ENCODE measurements at places on chromosomes 2 and 18. TPM values are rescaled to one million over a fixed set of nuclear protein-coding genes. Genes with fewer than 3 reads are reported as not detected.

- no peak for DNase-seq
Observed at GRCh38 chr2:31371691-31372090, 42.9 kb downstream of the XDH start.

DNA sequence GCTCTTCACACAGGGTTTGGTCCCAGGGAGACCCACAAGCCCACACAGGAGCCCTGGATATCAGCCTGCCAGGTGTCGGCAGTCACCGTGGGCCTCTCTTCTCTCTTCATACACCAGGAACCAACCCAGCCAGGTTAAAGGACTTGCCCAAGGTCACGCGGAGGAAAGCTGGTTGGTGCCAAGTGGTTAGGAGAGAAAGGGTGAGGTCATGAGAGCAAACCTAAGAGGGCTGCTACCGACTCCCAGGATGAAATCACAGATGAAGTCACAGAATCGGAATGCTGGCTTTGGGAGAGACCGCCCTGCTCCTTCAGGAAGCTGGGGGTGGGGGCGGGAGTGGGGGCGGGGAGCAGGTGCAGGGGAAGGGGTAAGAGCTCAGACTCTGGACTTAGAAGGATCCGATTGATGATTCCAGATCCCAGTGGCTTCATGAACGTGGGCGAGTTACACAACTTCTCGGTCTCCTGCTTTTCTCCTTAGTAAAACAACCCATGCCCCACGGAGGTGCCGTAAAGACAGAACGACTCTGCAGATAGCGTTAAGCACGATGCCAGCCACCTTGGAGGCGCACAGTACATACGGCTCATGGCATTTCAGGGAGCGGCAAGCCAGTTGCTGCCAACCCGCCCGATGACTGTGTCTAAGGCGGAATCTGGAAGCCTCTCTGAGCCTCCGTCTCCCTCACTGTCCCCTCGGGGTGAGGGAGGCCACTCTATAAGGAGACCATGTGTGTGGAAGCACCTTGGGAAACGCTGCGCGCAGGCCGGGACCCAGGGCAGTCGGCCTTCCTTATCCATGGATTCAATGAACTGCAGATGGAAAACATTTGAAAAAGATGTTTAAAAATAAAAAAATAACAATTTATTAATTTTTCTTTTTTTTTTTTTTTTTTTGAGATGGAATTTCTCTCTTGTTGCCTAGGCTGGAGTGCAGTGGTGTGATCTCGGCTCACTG, 23.0 kb upstream of the TAF1B start:
- no peak for DNase-seq

- DNase-seq: no peak
Observed at GRCh38 chr2:29596584-29596983, 324.8 kb downstream of the ALK start.

DNA sequence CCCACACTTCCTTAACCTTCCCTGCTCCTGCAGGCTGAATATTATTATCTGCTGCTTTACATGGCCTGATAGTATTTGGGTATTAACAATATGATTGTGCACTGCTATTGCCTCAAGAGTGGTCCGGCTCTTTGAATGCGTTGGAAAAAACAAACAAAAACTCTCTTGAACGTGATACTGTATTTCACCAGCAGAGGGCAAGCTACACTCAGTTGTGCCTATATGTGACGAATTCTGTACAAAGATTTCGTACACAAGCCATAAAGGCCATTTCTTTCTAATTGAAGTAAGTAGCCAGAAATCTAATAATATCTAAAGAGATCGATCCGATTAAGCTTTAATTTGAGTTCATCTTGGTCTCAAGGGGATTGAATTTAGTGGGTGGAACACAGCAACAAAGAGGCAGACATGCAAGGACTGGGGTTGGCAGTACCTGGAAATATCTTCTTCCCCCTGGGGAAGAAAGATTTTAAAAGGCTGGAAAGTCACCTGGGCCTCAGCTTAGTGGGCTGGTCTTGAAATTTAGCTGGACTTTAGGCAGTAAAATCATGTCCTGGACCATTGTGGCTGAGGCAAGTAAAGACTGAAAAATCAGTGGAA, 49.3 kb upstream of the RAB6D start:
- DNase-seq: no peak

DNA sequence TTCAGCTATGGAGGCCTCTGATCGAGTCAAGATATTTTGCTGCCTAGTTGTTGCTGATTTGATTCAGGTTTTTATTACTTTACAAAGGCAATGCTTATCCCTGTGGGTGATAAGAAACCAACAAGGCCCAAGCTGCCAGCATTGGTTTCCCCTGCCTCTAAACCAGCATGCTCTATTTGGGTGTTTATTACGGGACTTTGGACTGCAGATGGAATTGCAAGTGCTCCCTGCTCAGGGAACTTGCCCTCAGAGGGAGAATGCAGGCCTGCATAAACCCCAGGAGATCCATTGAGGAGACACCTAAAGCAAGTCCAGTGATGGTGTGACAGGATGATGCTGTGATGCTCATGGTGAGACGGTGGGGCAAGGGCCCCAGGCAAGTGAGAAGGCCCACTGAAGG, 172.1 kb downstream of the VAPA start:
- DNase-seq: no peak

- DNase-seq: no peak
Observed at GRCh38 chr2:118973542-118973951, 31.6 kb downstream of the MARCO start.

GRCh38 chr18:7544686-7545085, 22.4 kb upstream of the PTPRM start:
- no peak for DNase-seq

DNA sequence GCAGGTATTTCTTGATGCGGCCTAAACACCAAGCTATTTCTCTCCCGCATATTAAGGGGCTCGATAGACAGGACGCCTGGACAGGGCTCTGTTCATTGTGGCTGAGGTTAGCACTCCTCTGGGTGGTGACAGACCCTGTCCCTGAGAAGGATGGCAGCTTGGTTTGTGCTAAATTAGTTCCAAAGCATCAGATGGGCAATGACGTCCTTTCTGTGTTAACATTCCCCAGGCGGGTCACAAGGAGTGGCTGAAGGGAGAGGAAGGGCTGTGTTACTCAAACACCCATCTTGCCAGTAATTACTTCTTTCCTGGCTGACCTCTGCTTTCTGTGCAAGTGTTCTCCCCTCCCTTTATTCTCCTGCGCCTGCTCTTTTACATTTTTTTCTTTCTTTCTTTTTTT, 75.0 kb downstream of the TMEM247 start:
- no peak for DNase-seq

DNA sequence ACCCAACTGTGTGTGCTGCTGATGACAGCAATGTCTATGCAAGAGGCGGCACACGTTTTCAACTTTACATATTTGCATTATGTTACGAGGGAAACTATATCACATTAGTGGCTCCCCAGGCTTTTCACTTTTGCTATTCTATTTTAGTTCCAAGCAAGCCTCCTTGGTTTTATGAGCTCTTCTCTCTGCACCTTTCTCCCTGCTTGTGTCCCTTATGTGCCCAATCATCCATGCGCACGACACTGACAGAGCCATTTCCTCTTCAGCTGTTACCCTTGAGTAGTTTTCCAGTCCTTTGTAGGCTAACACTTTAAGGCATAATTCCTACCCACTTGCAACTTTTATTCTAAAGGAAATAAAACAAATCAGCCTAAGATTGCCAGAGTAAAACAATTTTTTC, 154.3 kb downstream of the TCF4 start:
- DNase-seq: no peak

DNA sequence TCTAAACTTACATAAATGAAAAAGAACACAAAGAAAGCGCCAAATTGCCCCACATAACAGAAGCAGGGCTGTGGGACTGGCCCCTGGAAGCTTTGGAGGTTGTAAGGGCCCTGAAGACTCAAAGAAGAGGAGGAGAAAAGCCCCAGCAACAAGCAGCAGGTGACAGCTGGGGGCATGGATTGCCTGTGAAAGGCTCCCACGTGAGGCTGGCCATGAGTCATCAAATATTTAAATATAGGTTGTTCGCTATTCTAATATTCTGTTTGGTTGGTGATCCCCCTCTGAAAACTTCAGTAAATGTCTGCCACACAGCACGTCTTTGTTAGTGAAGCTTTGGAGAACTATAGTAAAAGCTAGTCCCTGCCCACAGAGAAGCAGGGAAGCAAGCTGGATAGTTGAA, 132.4 kb downstream of the MREG start:
- no peak for DNase-seq

- DNase-seq: peak; percentile 54
Observed at GRCh38 chr18:50203801-50204604, 9.1 kb upstream of the MYO5B start.

DNA sequence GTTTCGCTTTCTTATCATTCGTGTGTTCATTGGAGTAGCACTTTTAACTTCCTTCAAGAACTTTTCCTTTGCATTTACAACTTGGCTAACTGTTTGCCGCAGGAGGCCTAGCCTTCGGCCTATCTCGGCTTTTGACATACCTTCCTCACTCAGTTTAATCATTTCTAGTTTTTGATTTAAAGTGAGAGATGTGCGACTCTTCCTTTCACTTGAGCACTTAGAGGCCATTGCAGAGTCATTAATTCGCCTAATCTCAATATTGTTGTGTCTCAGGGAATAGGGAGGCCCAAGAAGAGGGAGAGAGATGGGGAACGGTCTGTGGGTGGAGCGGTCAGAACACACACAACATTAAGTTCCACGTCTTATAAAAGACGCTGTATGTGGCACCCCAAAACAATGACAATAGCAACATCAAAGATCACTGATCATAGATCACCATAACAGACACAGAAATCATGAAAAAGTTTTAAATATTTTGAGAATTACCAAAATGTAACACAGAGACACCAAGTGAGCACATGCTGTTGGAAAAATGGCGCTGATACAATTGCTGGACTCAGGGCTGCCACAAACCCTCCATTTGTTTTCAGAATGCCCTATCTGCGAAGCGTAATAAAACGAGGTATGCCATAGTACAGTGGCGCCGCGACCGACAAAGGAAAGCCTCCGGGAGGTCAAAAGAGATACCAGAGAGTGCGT, 553 bp downstream of the TIGD1 start:
- DNase-seq: no peak

DNA sequence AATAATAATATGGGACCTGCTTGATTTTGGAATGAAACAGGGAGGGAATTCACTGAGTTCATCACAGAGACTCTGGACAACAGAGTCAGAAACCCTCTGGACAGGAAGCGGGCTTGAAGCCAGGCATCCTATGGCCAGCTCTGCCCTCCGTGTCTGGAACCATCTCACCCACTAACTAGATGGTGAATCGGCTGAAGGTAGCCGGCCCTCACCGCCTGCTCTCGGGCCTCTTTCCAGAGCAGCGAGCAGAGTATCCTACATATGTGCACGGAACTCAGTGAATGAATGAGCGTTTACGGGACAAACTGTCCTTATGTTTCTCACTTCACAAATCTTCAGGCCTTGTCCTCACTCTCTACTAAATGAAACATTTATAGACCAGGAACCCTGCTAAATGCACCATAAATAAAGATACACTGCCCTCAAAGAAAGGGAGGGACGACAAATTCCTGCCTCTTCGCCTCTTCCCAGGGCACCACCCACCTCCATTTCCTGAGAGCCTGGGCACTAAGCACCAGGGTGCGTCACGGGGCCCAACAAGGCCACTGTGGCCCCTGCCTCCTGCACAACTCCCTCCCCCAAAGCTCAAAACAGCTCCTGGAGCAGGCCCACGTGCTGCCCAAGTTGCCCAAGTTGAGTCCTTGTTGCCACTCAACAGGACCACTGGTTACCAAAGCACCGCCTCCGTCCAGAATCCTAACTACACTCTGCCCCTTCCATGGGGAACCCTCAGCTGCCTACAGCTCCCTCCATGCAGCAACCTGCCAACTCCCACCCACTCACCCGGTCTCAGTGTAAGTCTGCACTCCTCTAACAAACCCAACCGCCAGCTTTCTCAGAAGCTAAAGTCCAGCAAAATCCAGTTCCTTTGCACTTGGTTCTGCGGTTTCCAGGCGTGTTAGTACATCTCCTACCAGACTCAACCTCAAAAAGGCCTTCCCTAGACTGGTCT, 1.7 kb downstream of the TBC1D8 start:
- DNase-seq: no peak

GRCh38 chr2:43391878-43392215, 165.4 kb upstream of the ZFP36L2 start:
- no peak for DNase-seq

DNA sequence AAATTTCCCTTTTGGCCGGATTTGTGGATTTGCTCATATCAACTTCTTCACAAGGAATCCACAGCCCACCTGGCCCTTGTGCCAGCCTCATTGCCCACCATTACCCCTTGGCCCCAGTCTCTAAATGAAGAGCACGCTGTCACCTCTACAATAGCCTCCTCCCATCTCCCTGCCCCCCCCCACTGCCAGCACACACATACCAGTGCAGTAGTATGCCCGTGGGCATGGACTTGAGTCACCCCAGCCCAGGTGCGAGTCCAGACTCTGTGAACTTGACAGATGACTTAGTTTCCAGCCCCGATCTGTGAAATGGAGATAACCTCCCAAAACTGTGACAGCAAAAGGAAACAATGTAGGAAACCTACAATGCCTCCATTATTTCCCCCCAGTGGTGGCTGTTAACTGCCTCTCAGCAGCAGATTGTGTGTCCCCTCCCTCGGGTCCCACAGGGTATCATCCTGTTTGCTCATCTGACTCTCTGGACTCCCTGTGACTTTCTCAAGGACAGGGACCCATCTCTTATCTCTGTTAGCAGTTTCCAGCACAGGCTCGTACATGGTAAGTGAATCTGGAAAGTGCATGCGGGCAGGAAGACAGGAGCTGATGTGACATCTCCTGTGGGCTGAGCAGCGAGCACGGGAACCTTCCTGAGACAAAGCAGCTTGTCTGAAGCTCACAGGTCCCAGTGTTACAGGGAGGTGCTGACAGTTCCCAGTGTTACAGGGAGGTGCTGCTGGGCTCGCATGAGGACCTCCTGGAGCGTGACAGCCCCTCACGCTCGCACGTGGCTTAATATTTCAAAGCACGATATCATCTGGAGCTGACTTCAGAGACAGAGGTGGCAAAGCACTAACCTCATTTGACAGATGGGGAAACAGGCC, 4.2 kb upstream of the TMEM185B start:
- no peak for DNase-seq

Gene PSTPIP2
- 9.9 TPM for total RNA-seq

Gene GULP1
- total RNA-seq: 19.9 TPM

Gene CSRNP3
- total RNA-seq: 6.4 TPM

Gene TBR1
- not detected for total RNA-seq

Gene GKN1
- not detected for total RNA-seq

Gene CYP27A1
- 16.4 TPM for total RNA-seq

Gene AQP12A
- not detected for total RNA-seq

Gene SEMA4C
- 58.0 TPM for total RNA-seq

Measured in ureter (tissue), 1 donor.